ENCODE measurements at places on chromosomes 2 and 18. TPM values are rescaled to one million over a fixed set of nuclear protein-coding genes. Genes with fewer than 3 reads are reported as not detected.

CCDC68 gene
- not detected for total RNA-seq

TMEM247 gene
- not detected for total RNA-seq

CPLX4 gene
- not detected for total RNA-seq

SPEG gene
- 49.4 TPM for total RNA-seq

KHK gene
- 28.4 TPM for total RNA-seq

CYP27A1 gene
- total RNA-seq, result 6.5 TPM

PSMA8 gene
- total RNA-seq, result not detected

PROM2 gene
- total RNA-seq, result 31.5 TPM

REG1A gene
- total RNA-seq, result 37.3 TPM

LOXL3 gene
- total RNA-seq, result 3.4 TPM
